ENCODE measurements at places on chromosomes 12 and 14. TPM values are rescaled to one million over a fixed set of nuclear protein-coding genes. Genes with fewer than 3 reads are reported as not detected.

DNA sequence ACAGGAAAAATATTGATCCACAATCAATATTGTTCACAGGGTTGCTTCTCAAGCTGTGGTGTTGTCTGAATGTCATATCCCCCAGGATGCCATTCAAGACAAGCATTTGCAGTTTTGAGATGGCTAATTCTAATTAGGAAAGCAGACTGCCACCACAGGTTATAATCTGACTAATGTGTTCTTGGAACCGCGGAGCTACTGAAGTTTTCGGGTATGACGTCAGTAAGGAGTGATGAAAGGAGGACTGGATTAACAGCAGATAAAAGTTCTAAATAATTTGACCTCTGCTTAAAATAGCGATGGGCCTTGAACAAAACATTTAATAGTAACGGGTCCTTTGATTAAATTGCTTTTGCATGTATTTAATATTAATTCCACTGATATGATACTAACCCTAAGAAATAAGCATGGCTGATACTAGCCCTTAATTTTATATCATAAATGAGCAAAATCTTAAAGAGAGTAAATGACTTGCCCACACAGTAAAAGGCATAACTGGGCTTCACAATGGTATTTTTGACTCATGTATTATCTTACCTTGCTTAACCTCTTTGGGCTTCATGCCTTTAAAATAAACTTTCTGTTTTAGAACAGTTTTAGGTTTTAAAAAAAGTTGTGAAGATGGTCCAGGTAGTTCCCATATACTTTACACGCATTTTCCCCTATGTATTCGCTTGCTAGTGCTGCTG lies 50.3 kb downstream of the TSHR start:
- no peak for DNase-seq

ACVRL1 gene
- not detected for total RNA-seq

DNA sequence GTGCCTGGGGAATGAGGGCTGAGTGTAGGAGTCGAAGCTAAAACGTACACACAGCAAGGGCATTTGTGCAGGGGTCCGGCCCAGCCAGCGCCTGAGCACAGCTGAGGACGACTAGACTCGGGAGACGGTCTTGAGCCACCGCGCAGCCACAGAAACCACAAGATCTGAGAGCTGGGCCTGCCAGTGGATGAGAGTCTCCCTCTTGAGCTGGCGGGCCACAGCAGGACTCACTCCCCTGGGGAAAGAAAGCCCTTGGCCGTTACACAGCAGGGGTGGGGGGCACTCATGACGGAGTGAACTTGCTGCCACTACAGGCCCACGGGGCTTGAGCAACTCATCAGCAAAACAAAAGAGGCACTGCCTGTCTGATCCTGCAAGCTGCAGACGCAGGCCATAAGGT lies 23.0 kb downstream of the STX2 start:
- DNase-seq, result no peak

GRCh38 chr14:77407158-77407557 lies 16.2 kb downstream of the NOXRED1 start:
- no peak for DNase-seq

LRRC10 gene
- not detected for total RNA-seq

DNA sequence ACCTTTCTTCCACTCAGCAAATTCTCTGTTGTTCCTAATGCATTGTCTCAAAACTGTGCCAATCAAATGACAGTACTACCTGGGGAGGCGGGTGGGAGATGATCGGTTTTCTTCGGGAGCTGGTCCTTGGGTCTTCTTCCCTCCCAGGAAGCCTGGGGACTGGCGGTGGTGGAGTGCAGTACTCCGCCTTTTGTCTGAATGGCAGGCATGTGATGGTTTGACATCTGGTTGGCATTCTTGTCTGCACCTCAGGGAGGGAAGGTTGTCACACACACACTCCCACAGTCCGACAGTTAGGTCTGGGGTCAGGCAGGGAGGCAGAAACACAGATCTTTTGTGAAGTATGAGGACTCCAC lies 114.8 kb downstream of the SNAPC1 start:
- DNase-seq, result no peak

GRCh38 chr12:50524621-50525020 lies 19.8 kb downstream of the DIP2B start:
- no peak for DNase-seq

DNA sequence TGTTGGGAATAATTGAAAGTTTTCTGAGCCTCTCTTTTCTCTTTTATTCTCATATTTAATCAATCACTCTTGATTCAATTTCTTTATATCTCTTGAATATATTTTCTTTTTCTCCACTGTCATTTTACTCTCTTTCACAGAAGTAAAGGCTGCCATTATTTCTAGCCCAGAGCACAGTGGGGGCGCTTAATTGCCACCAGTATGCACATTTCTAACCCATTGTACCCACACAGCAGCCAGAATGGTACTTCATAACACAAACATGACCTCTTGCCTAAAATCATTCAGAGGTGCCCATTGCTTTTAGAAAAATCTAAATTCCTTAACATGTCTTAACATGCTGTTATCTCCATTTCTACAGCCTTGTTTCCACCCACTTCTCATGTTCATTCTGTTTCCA lies 190.2 kb upstream of the LMO3 start:
- no peak for DNase-seq

GPR84 gene
- total RNA-seq, result 0.18 TPM
